Thyroid gland (tissue), 4 donors: ENCODE measurements at places on chromosomes 12 and 14. TPM values are rescaled to one million over a fixed set of nuclear protein-coding genes. Genes with fewer than 3 reads are reported as not detected.

- DNase-seq = no peak
Measured at GRCh38 chr12:21552635-21553328, 26.7 kb downstream of the SPX start.

- peak; percentile 17 for DNase-seq
Measured at GRCh38 chr12:57740656-57741412, 2.3 kb upstream of the AGAP2 start.

- no peak for DNase-seq
Measured at GRCh38 chr14:74202113-74202512, 37.1 kb upstream of the VSX2 start.

DNA sequence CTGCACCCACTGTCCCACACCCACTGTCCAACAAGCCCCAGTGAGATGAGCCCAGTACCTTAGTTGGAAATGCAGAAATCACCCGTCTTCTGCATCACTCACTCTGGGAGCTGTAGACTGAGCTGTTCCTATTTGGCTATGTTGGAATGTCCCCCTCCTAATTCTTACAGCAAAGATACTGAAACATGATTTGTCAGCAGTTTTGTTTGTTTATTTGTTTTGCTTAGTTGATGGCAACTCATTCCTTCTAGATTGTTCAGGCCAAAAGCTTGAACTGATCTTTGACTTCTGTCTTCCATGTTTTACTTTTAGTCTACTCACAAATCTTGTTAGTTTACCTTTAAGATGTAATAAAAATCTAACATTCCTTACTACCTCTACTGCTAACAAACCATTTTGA lies 233.6 kb upstream of the MIS18BP1 start:
- DNase-seq = no peak

Gene SMOC1
- total RNA-seq = 3.4 TPM

Gene COL2A1
- not detected for total RNA-seq

Gene SVOP
- total RNA-seq = not detected
